ENCODE measurements at places on chromosomes 7 and 10.

- DNase-seq = no peak
Measured at GRCh38 chr10:129288999-129289584, 177.9 kb upstream of the MGMT start.

- no peak for DNase-seq
Measured at GRCh38 chr10:46527241-46527811, 29.1 kb downstream of the GPRIN2 start.

DNA sequence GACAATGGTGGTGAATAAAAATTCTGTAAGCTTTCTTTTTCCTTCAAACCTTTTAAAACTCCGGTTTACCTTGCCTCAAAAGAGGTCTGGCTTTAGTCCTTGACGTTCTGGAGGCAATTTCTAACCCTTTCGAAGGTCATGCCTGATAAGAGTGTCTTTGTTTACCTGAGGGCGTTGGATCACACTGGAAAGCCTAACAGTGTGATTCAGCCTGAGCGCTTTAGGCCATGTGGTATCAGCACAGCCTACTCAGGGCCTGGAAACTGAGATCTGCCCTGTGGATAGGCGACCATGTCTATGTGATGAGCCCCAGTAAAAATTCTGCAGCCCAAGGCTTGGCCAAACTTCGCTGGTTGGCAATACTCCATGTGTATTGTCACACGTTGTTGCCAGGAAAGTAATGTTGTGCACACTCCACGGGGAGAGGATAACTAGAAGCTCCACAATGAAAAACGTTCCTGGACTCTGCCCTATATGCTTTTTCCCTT is 10.7 kb downstream of the CCDC6 start:
- DNase-seq = no peak

DNA sequence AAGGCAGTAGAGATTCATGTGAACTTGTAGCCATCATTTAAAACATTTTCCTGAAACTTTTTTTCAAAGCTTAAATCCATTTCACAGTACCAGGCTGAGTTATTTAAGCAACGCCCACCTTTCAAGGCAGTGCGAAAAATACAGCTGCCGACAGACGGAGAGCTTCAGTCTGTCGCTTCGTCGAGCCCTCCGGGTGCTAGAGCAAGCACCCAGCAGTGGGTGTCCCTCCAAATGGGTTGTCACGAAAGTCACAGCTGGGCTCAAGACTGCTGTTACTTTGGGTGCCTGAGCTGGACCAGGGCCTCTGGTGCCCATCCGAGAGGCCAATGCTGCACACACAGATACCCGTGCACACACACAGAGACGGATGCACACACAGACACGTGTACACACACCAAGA is 135.6 kb downstream of the TCERG1L start:
- DNase-seq = no peak

GRCh38 chr7:156906200-156906649 is 13.2 kb upstream of the LMBR1 start:
- no peak for DNase-seq

DNA sequence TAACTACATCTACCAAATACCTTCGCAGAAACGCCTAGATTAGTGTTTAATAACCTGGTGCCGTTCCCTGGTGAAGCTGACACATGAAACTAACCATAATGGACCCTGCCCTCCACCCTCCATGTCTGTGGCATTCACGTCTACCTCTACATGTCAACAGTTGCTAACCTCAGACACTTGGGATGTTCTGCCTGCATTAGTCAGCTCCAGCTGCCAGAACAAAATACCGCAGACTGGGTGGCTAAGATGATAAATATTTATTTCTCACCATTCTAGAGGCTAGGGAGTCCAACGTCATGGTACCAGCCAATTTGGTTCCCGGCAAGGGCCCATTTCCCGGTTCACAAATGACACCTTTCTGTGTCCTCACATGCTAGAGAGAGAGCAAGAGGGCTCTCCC is 118.5 kb upstream of the CHST15 start:
- DNase-seq = no peak

GRCh38 chr10:69208761-69209160 is 11.4 kb upstream of the HKDC1 start:
- DNase-seq = no peak

GRCh38 chr7:150365673-150366398 is 2.8 kb upstream of the REPIN1 start:
- no peak for DNase-seq

DNA sequence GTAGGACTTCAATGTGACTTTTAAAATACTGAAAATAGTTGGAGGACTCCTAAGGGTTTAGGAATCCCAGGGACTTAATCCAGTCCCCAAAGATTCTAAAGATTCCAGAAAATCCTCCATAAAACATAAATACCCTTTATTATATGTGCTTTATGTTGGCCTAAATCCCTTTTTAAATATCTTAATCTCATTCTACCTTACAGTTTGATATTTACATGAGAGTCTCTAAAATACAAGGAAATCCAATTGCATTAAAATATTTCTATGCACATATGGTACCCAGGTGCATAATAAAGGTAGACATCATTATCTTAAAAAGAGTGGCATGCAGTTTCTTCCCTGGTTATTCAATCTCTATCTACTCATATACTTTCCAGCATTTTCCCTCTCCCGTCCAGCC is 51.8 kb downstream of the BPGM start:
- DNase-seq = no peak

- DNase-seq = no peak
Measured at GRCh38 chr7:24910551-24911212, 69.3 kb downstream of the OSBPL3 start.

GRCh38 chr10:22429981-22430421 is 84.7 kb downstream of the SPAG6 start:
- no peak for DNase-seq

DNA sequence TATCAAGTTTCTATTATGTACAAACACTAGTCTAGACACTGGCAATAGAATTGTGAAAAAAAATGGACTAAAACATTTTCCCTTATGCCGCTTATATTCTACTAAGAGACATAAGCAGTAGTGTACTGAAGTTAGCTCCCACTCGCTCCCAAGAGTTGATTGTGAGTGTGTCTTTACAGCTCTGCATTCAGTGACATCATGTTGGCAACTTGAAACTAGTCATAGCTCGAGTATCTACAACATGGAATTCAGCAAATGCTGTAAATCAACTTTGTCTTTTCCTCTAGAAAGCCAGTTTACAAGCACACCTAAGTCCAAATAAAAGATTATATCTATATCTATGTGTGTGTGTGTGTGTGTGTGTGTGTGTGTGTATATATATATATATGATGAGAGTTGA is 58.8 kb upstream of the MAGI2 start:
- no peak for DNase-seq

DNA sequence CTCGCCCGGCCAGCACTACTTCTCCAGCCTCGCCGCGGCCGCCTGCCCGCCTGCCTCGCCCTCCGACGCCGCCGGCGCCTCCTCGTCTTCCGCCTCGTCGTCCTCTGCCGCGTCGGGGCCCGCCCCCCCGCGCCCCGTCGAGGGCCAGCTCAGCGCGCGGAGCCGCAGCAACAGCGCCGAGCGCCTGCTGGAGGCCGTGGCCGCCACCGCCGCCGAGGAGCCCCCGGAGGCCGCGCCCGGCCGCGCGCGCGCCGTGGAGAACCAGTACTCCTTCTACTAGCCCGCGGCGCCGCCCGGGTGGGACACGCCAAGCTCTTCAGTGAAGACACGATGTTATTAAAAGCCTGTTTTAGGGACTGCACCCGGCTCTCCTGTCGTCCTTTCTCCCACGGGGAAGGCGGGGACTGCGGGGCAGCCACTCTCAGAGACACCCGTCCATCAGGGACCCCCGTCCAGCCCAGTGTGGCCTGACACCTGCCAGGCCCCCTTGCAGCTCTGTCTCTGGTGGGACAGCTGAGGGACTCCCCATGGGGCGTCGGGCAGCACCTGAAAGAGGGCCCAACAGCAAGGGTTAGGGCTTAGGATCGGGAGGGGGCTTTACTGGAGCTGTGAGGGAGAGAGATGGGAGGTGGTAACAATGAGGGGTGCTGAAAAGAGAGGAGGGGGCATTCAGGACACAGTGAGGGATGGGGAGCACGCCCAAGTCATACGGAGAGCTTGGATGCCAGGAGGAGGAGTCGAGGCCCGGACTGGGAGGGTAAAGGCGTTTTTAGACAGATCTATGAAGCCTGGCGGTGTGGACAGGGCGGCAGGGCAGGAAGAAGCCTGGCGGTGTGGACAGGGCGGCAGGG is 34.7 kb downstream of the SPDYE6 start:
- no peak for DNase-seq

DNA sequence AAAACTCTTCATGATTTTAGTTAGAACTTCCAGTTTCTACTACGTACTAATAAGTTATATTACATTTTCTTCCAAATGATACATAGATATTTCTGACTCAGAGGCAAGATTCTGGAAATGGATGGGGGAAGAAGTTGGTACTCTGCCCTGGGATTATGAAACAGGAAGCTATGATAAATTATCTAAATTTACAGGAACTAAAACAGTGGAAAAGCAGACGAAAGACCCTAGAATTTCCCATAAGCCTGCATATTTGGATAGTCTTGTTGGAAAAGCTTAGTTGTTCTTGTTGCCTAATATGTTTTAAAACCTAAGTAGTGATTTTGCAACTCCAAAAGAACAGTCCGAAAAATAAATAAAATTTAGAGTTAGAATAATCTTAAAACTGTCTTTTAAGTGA is 21.8 kb downstream of the CFAP69 start:
- no peak for DNase-seq

DNA sequence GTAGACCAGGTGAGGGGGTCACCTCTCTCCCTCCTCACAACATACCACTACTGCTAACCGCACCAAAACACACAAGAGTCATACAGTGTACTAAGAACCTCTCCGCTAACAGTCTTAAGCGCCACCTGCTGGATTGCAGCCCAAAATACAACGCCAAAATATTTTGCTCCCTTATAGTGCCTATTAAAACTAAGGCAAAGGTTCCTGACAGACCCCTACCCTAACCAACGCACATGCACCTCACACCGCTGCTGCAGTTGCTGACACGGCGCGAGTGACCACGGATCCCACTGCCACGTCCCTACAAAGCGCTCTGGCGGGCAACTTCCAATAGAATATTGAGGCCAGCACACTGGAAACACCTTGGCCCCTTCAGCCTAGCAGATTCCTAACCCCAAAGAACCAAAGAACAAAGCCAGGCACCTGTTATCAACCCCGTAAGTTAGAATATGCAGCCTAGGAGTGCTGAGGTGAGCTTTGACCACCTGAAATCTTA is 563.6 kb upstream of the SEMA3D start:
- DNase-seq = no peak

- no peak for DNase-seq
Measured at GRCh38 chr10:60573336-60573735, 183.7 kb upstream of the ANK3 start.

- no peak for DNase-seq
Measured at GRCh38 chr10:89114846-89115625, 92.1 kb downstream of the CH25H start.

- DNase-seq = no peak
Measured at GRCh38 chr7:133050200-133050995, 31.5 kb downstream of the CHCHD3 start.

DNA sequence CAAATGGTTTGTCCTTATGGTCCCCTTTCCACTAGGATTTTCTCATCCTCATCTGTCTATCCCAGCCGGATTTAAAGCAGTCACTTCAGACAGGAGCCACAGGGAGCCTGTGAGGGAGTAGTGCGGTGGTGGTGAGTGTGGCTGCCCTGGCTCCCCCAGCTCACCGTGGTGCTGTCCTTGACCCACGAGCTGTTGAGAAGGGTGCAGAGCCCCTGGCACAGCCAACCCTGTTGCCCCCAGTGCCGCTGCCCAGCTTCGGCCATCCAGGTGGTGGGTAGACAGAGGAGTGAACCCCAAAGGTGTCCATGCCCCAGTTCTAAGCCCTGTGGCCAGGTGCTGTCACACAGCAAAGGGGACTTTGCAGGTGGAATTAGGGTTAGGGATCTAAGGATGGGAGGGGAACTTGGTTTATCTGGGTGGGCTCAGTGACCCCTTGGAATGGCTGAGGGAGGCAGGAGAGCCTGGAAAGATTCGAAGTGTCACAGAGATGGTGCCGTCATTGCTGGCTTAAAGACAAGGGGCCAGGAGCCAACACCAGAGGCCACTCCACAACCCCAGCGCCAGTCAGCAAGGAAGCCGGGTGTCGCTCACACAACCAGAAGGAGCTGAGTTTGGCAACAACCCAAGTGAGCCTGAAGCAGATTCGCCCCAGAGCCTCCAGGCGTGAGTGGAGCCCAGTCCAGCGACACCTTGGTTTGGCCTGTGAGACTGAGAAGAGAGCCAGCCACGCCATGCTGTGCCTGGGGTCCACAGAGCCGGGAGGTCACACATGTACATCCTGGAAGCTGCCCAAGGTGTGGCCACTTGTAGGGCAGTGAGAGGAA is 142.4 kb downstream of the ADCY1 start:
- no peak for DNase-seq

DNA sequence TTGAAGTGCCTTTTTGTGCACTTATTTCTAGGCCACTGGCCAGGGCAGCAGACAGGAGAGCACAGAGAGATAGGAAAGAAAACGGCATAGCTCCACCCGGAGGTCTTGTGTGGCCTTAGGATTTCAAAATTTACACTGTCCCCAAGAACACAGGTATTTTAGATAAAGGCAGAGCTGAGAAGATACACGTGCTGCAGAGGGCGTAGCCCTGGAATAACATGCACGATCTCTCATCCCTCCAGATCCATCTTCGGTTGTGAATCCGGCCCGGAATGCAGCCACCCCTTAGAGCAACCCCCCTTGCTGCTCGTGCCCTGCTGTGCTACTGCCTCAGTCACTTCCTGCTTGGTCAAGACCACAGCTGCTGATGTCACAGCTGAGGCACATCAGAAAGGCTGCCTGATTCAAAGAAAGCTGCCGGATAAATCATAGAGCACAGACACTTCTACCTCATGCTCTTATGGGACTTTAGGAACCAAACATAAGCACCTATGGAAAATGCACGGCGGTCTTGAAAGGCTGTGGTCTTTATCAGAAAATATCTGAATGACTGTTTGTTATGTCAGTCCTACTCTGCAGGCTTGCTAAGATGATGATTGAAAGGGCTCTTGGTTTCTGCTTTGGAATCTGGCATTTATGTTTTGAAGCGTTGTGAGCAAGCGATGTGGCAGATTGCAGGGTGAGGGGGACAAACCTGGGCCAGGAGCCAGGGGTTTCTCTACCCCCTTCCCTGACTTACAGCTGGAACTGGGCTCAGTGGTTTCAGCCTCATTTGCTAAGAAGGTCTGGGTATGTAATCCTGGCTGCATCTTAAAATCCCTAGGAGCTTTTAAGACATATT is 152.0 kb downstream of the SVIL start:
- no peak for DNase-seq

DNA sequence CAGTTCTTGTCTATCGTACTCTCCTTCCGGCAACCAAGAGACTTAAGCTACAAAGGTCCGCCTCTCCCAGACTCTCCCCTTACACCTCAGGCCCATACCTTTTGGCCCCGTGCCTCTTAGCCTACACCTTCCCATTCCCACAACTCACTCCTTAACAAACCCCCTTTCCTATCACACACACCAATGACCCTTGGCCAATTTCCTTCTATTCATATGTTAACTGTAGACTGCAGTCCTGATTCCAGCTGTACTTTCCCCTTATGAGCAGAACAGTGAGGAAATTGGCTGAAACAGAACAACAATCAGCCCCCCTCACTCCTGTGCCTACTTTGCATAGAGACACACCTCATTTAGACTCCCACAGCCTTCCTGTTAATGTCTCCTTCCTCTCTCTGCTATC is 1.4 kb upstream of the TMEM139 start:
- no peak for DNase-seq

Data from activated CD4-positive, alpha-beta T cell treated with anti-CD3 and anti-CD28 coated beads for 1 hour (primary cell).